Smooth muscle cell of trachea (primary cell): ENCODE measurements at places on chromosomes 16 and 17. TPM values are rescaled to one million over a fixed set of nuclear protein-coding genes. Genes with fewer than 3 reads are reported as not detected.

RASL10B gene
- total RNA-seq = 0.58 and 4.6 TPM in 2 replicates

TEX14 gene
- under 0.01 TPM in 1 of 2 replicates, not detected in the other for total RNA-seq

ZFPM1 gene
- total RNA-seq = 1.7 and 6.3 TPM in 2 replicates

CES5A gene
- total RNA-seq = not detected in 2 replicates

CDH11 gene
- 176 and 228 TPM in 2 replicates for total RNA-seq

CD300LG gene
- total RNA-seq = not detected in 2 replicates

CCDC144A gene
- total RNA-seq = 4.2 and 10.9 TPM in 2 replicates

SLC7A5 gene
- total RNA-seq = 11.8 and 26.0 TPM in 2 replicates

MYH11 gene
- total RNA-seq = under 0.01 TPM in 2 replicates

TCAP gene
- 0.29 and 0.50 TPM in 2 replicates for total RNA-seq
